ENCODE measurements at places on chromosomes 7 and 10.

- DNase-seq: no peak
These were observed 24.4 kb downstream of the PAPSS2 start for GRCh38 chr10:87684001-87684638.

GRCh38 chr7:12827920-12828319 lies 140.5 kb downstream of the ARL4A start:
- no peak for DNase-seq

GRCh38 chr7:93327006-93327633 lies 95.0 kb downstream of the VPS50 start:
- no peak for DNase-seq

- DNase-seq: no peak
These were observed 16.7 kb downstream of the SEMA3A start for GRCh38 chr7:84177758-84178412.

DNA sequence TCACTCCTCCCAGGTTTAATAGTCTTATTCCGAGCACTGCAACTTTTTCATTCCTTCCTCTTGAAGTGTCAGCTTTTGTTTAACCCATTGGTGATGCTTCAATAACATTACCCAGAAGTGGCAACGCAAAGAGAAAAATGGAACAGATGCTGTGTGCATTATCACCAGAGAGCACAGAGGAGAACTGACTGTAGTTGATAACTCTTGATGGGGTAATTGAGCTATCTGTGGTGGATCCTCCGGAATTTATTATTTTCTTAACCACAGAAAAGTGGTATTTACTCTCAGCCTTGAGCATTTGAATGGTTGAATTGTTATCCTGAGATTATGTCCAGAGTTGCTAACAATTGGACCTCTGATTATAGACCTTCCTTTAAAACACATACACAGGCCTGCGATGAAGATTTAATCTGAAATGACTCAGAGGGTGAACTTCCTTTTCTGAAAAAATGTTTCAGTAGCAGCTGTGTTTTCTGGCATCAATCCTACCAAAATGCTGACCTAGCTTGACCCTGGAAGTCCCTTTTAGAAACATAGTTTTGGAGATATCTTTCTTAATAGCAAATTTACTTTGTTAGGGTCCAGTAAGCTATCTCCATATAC lies 1584.4 kb upstream of the LRRTM3 start:
- no peak for DNase-seq

DNA sequence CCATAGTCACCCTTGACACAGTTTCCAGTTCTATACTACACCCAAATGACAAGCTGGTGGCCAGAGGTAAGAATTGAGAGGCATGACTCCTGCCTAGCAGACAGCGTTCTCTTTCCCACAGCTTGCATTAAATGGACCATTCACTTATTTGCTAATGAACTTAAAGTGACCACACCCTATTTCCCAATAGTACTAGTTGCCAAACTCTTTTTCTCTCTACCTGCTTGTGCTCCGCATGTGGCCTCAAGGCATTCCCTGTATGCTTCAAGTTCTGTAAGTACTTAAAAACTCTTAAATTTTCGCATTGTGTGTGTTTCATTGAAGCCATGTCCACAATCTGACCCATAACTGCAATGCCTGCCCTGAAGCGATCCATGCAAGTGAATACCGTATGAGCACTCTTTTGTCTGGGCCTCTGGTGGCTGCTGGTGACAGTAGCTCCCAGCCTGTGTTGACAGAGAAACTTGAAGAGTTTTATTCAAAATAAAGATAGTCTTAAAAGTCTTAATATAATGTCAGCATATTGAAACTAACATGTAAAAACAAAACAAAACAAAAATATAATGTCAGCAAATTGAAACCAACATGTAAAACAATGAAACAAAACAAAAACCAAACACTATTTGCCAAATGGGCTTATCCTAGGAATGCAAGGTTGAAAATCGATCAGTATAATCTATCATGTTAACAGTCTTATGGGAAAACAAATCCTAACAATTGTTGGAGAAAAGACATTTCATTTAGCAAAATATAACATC lies 73.6 kb downstream of the CCSER2 start:
- no peak for DNase-seq

GRCh38 chr7:113996405-113996804 lies 77.6 kb upstream of the PPP1R3A start:
- DNase-seq: no peak

- DNase-seq: no peak
These were observed 118.6 kb downstream of the SH3PXD2A start for GRCh38 chr10:103736763-103737162.
